Heart left ventricle (tissue), 16 donors: ENCODE measurements at places on chromosomes 6 and 20. TPM values are rescaled to one million over a fixed set of nuclear protein-coding genes. Genes with fewer than 3 reads are reported as not detected.

GRCh38 chr20:25574411-25574810, 10.9 kb downstream of the NINL start:
- no peaks in the 10 kb centered on the region for H3K36me3 ChIP-seq
- no peak for DNase-seq
- H3K4me3 ChIP-seq, result no peak overlapping the region
- no peak overlapping the region for H3K27ac ChIP-seq

DNA sequence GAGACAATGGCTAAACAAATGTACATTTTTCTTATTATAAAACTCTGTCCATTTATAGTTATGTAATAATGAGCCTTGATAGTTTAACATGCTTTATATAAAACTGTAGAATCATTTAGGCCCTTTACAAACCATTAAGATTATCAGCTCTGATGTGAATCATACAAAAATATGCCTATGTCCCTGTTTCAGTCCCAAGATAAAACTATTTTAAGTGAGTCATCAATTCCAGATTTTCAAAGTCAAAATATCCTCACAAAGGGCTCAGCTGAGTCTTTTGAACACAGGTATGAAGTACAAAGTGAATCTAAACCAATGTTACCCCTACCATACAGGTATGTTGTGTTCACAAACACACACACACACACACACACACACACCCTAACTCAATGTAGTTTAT, 88.0 kb downstream of the PTPRK start:
- H3K27ac ChIP-seq, result no peak overlapping the region
- DNase-seq, result no peak
- H3K27me3 ChIP-seq, result no peaks in the 10 kb centered on the region
- no peak overlapping the region for H3K4me3 ChIP-seq

PPP1R16B gene
- 11.8 TPM for total RNA-seq

FNDC11 gene
- total RNA-seq, result 0.21 TPM

RNF182 gene
- total RNA-seq, result not detected

GRCh38 chr6:97656236-97656635, 373.2 kb upstream of the MMS22L start:
- H3K36me3 ChIP-seq, result no peaks in the 10 kb centered on the region
- no peaks in the 10 kb centered on the region for H3K4me1 ChIP-seq
- H3K27ac ChIP-seq, result no peak overlapping the region
- H3K4me3 ChIP-seq, result no peak overlapping the region
- no peak for DNase-seq
- no peaks in the 10 kb centered on the region for H3K27me3 ChIP-seq

GRCh38 chr20:36802326-36803222, 29.0 kb upstream of the DSN1 start:
- DNase-seq, result no peak
- no peaks in the 10 kb centered on the region for H3K27me3 ChIP-seq
- no peak overlapping the region for H3K27ac ChIP-seq
- peaks cover 98% of the 10 kb centered on the region for H3K36me3 ChIP-seq
- H3K4me3 ChIP-seq, result no peak overlapping the region
- H3K4me1 ChIP-seq, result no peaks in the 10 kb centered on the region

GGT7 gene
- total RNA-seq, result 18.1 TPM

- no peak overlapping the region for H3K27ac ChIP-seq
- H3K4me3 ChIP-seq, result no peak overlapping the region
- no peak for DNase-seq
- H3K27me3 ChIP-seq, result no peaks in the 10 kb centered on the region
Observed at GRCh38 chr6:131288214-131288613, 152.9 kb downstream of the AKAP7 start.

- H3K4me1 ChIP-seq, result peaks cover 20% of the 10 kb centered on the region
- H3K27ac ChIP-seq, result no peak overlapping the region
- no peaks in the 10 kb centered on the region for H3K27me3 ChIP-seq
Observed at GRCh38 chr6:32116674-32117073, 7.5 kb upstream of the TNXB start.

DNA sequence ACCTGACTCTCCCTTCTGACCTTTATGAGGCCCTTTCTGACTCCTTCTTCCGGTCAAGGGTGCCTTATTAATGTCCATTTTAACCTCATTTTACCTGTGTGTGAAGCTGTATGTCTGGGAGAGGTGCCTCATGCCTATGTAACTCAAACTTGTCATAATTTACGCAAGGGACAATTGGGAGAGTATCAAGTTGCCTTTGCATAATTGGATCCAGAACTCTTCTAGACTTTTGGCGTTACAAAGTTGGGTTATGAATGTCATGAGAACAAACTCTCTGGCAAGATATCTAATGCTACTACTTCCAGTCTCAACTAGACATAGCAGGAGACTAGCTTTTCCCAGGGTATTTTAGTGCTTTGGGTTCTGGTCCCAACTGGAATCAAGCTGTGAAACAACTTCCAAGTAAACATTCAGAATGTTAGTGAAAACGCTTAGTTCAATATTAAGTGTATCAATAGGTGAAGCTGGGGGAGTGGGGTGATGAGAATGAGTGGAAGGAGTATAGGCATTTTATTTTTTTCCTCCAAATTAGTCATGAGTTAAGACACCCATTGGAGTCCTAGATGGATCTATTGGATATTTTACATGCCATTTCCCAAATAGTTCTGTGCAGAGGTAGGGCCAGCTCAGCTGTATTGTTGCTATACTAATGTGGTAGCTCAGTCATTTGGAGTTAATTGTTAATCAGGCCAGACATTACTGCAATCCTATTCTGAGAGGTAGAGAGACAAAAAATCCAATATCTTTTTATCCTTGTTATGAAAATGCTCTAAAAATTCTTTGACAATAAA, 159.9 kb downstream of the TFAP2B start:
- DNase-seq, result no peak
- H3K27me3 ChIP-seq, result no peaks in the 10 kb centered on the region
- H3K4me3 ChIP-seq, result no peak overlapping the region

- no peak overlapping the region for H3K4me3 ChIP-seq
- no peaks in the 10 kb centered on the region for H3K4me1 ChIP-seq
- no peak for DNase-seq
- H3K27ac ChIP-seq, result no peak overlapping the region
- H3K27me3 ChIP-seq, result no peaks in the 10 kb centered on the region
- peaks cover 5% of the 10 kb centered on the region for H3K36me3 ChIP-seq
Observed at GRCh38 chr6:52399511-52400312, 20.4 kb upstream of the EFHC1 start.

OTOR gene
- total RNA-seq, result not detected

DNA sequence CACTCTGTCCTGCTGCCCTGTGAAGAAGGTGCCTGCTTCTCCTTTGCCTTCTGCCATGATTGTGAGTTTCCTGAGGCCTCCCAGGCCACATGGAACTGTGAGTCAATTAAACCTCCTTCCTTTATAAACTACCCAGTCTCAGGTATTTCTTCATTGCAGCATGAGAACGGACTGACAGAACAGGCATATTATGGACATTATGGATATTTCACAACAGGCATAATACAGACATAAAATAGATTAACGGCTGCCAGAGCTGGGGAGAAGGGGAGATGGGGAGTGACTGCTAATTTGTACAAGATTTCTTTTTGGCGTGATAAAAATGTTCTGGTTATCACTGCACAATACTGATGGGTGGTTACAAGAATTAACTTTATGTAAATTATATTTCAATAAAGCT, 29.4 kb downstream of the TRPC4AP start:
- peaks cover 11% of the 10 kb centered on the region for H3K4me1 ChIP-seq
- DNase-seq, result no peak
- H3K4me3 ChIP-seq, result no peak overlapping the region
- H3K27ac ChIP-seq, result no peak overlapping the region

- peaks cover 13% of the 10 kb centered on the region for H3K36me3 ChIP-seq
- no peaks in the 10 kb centered on the region for H3K27me3 ChIP-seq
- H3K27ac ChIP-seq, result no peak overlapping the region
- peaks cover 16% of the 10 kb centered on the region for H3K4me1 ChIP-seq
Observed at GRCh38 chr6:157541618-157542413, 160.8 kb downstream of the ZDHHC14 start.

GRCh38 chr6:17269840-17270239, 11.3 kb upstream of the RBM24 start:
- H3K36me3 ChIP-seq, result no peaks in the 10 kb centered on the region
- no peak for DNase-seq
- H3K4me3 ChIP-seq, result no peak overlapping the region

- no peak for DNase-seq
- H3K4me3 ChIP-seq, result no peak overlapping the region
- H3K27me3 ChIP-seq, result no peaks in the 10 kb centered on the region
- no peaks in the 10 kb centered on the region for H3K4me1 ChIP-seq
- H3K36me3 ChIP-seq, result no peaks in the 10 kb centered on the region
Observed at GRCh38 chr6:106773996-106774629, 144.7 kb downstream of the QRSL1 start.

DNA sequence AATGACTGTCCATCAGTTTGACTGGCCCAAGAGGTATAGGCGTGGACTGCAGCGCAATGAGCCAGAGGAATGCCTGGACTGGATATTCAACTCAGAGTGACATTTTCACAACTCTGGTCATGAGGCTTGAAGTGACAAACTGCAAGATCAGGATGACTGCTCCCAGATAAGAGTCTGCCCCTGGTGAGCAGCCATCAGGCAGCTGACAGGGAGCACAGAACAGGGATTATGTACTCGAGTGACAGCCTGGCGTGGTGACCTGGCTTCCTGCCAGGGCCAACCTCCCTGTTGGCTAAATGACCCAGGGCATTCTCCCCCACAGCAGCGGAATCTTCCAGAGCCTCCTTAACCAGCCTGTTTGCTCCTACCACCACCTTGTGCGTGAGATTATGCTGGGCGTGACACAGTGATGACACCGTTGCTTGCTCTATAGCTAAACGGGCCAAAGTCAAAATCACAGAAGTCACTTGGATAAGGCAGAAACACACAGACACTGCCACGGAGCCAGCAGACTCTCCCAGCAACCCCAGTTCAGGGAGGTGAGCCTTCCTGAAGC, 209.1 kb upstream of the JARID2 start:
- no peaks in the 10 kb centered on the region for H3K4me1 ChIP-seq
- no peaks in the 10 kb centered on the region for H3K36me3 ChIP-seq
- H3K4me3 ChIP-seq, result no peak overlapping the region
- H3K27ac ChIP-seq, result peak overlapping the region; percentile 75
- H3K27me3 ChIP-seq, result no peaks in the 10 kb centered on the region
- DNase-seq, result peak; percentile 87

DNA sequence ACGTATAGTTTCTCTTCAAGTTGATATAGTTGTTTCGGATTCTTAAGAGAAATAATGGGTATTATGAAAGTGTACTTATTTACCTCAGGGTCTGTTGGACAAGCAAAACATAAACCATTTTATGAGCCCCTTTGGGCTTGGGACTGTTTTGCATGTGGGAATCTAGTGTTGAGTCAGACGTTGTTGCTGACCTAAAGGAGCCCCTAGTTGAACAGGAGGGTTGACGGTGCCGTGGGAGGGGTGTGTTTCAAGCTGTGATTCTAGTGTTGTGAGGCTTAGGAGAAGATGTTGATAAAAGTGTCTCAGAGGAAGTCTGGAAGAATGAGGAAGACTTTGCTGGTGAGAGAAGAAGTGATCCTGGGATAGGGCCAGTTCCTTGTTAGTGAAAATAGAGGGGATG, 140.0 kb downstream of the ARID1B start:
- no peak overlapping the region for H3K27ac ChIP-seq
- peaks cover 3% of the 10 kb centered on the region for H3K4me1 ChIP-seq
- H3K27me3 ChIP-seq, result no peaks in the 10 kb centered on the region
- no peak for DNase-seq
- no peak overlapping the region for H3K4me3 ChIP-seq

DNA sequence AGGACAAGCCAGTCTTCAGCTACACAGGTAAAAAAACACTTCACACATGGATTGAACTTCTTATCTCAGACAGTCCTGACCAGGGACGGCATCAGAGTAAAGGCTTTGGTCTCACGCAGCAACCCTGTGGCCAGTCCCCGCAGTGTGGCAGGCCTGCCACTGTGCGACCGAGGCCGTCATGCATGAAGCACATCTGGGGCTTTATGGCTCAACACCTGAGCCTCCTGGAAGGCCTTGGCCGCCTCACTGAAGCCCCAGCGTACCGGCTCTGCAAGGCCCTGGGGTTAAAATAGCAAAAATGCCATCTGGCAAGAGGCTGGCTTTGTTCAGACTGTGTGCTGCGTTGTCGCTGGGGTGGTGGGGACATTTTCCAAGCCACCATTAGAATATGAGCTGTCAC, 32.8 kb downstream of the TBC1D7 start:
- H3K4me1 ChIP-seq, result no peaks in the 10 kb centered on the region
- no peak overlapping the region for H3K4me3 ChIP-seq
- peaks cover 15% of the 10 kb centered on the region for H3K36me3 ChIP-seq
- no peak overlapping the region for H3K27ac ChIP-seq

DNA sequence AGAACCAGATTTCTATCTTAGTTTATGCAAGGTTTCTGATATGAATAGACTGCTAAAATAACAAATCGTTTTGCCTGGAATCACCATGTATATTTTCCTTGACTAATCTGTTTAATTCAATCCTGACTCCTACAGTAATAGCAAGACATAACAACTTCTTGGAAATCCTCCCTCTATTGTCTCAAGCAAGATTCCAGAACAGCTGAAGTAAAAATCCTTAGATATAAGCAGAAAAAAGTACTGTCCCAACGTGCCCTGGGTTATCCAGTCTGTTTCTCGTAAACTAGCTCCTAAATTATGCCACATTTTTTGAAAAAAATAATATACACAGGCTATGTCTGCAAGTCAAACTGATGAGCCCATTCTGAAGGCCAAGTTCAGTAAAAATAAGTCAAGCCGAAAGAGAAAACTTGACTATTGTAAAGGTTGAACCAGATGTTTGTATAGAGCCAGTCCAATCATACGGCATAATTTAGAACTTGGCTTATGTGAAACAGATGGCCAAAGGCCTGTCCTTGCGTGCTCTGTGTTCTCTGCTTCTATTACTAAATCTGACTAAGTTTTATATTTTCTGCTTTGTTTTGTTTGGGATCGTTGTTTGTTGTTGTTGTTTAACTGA, 341.6 kb upstream of the NRSN1 start:
- H3K4me1 ChIP-seq, result no peaks in the 10 kb centered on the region
- H3K36me3 ChIP-seq, result no peaks in the 10 kb centered on the region
- no peak overlapping the region for H3K4me3 ChIP-seq
- DNase-seq, result no peak
- no peaks in the 10 kb centered on the region for H3K27me3 ChIP-seq

GRCh38 chr6:139452148-139452876, 77.9 kb upstream of the CITED2 start:
- no peak overlapping the region for H3K27ac ChIP-seq
- H3K36me3 ChIP-seq, result no peaks in the 10 kb centered on the region

DNA sequence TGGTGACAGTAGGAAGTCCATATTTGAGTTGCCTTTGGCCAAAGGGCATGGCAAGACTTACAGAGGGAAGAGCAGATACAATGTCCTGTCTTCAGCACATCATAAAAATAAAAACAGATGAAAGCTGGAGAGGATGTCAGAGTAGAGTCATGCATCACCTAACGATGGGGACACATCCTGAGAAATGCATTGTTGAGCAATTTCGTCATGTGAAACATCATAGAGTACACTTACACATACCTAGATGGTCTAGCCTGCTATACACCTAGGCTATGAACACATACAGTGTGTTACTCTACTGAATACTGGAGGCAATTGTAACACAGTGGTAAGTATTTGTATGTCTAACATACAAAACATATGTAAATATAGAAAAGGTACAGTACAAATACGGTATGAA, 75.6 kb downstream of the VEGFA start:
- H3K27me3 ChIP-seq, result no peaks in the 10 kb centered on the region
- no peaks in the 10 kb centered on the region for H3K36me3 ChIP-seq
- H3K27ac ChIP-seq, result no peak overlapping the region
- H3K4me1 ChIP-seq, result no peaks in the 10 kb centered on the region
- H3K4me3 ChIP-seq, result no peak overlapping the region
- DNase-seq, result no peak
